ENCODE measurements at places on chromosomes 6 and 20. TPM values are rescaled to one million over a fixed set of nuclear protein-coding genes. Genes with fewer than 3 reads are reported as not detected.

Gene PKIG
- total RNA-seq, result 65.7 TPM

Gene CDK19
- total RNA-seq, result 16.6 TPM

Gene ENPP1
- 3.6 TPM for total RNA-seq

Gene CLPSL1
- not detected for total RNA-seq

Gene OPRL1
- 1.2 TPM for total RNA-seq
